ENCODE measurements at places on chromosomes 7 and 10. TPM values are rescaled to one million over a fixed set of nuclear protein-coding genes. Genes with fewer than 3 reads are reported as not detected.

The COL17A1 gene
- 3.5 TPM for total RNA-seq

The ABCC2 gene
- 88.2 TPM for total RNA-seq

The CPA5 gene
- not detected for total RNA-seq

The GIMAP1 gene
- 0.10 TPM for total RNA-seq

The RSPH10B gene
- total RNA-seq = not detected

The CFAP70 gene
- total RNA-seq = 2.9 TPM

The JCAD gene
- 17.5 TPM for total RNA-seq

The UBE2D4 gene
- 12.9 TPM for total RNA-seq

The FGFR2 gene
- 19.7 TPM for total RNA-seq

The TMEM72 gene
- total RNA-seq = not detected

- peak; percentile 77 for DNase-seq
Observed at GRCh38 chr10:97407211-97407951, 6.2 kb upstream of the RRP12 start.

- no peak for DNase-seq
Observed at GRCh38 chr10:132292287-132293200, 15.2 kb downstream of the STK32C start.

GRCh38 chr10:84574102-84574501 is 245.7 kb downstream of the CCSER2 start:
- no peak for DNase-seq

- DNase-seq = no peak
Observed at GRCh38 chr10:4443419-4443818, 382.6 kb upstream of the AKR1E2 start.

DNA sequence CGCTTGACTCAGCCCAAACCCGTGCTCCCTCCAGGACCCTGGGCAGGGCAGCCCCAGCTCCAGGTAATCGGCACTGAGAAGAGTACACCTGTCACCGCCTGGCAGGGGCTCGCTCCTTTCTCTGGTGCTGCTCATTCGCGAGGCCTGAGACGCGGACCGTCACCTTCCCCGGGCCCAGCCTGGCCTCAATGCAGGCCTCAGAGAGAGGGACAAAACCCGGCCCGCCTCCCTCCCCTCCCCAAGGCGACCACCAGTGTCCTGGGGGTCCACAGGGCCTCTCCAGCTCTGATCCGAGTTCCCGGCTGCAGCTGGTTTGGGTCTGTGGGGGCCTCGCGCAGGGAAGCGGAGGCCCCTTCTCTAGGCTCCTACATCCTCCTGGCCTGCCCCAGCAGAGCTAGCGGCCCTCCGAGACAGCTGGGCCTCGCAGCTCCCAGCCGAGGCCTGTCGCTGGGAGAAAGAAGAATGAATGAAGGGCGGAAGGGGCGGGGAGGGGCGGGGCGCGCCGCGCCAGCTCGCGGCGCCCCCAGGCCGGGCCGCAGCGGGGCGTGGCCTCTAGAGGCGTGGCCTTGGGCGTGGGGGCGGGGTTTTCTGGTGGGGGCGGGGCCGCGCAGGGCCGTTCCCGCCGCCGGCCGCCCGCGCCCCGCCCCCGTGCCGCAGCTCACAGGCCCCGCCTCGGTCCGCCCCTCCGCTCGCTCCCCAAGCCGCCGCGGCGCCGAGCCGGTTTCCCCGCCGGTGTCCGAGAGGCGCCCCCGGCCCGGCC is at the start of gene LIMK1:
Gene LIMK1 (plus strand): TSS at position 688 of the 760 bp plus-strand sequence. CDS start 187 bp downstream, outside the sequence.
- DNase-seq = no peak

GRCh38 chr7:144762853-144763252 is 73.0 kb downstream of the TPK1 start:
- no peak for DNase-seq

DNA sequence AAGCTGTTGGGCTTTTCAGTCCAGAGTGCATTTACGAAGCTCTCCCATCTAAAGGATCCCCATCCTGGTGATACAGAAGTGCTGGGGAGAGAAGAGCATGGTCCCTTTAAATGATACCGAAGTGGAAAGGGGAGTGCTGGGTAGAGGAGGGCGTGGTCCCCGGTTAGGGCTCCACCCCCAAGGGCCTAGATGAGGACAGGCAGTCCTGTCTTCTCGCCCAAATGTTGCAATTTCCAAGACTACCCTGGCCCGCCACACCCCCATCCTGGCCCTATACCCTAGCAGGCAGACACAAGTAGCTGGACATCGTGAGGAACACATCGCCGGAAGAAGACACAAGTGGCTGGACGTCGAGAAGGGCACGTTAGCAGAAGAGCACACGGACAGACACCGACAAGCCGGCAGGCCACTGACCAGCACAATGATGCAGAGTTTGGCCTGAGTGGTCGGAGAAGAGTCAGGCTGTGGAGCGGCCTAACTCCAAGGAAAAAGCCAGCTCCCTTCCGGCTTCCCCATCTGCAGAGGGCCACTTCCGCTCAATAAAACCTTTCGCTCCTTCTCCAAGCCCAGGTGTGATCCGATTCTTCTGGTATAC is 439.5 kb upstream of the NRP1 start:
- DNase-seq = no peak

DNA sequence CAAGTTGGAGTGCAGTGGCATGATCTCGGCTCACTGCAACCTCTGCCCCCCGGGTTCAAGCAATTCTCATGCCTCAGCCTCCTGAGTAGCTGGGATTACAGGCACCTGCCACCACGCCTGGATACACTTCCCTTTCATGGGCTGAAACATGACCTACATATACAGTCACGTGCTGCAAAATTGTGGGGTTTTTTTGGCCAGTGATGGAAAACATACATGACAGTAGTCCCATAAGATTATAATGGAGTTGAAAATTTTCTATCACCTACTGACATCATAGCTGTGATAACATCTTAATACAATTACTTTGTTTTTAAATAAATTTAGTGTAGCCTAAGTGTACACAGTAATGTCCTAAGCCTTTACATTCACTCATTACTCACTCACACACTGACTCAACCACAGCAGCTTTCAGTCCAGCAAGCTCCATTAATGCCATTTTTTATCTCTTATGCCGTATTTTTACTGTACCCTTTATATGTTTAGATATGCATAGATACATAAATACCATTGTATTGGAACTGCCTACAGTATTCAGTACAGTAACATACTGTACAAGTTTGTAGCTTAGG is 79.9 kb upstream of the TMEM196 start:
- no peak for DNase-seq

Measured in HCT116 (cell line).